AG08395 (cell line): ENCODE measurements at places on chromosomes 5 and 9.

DNA sequence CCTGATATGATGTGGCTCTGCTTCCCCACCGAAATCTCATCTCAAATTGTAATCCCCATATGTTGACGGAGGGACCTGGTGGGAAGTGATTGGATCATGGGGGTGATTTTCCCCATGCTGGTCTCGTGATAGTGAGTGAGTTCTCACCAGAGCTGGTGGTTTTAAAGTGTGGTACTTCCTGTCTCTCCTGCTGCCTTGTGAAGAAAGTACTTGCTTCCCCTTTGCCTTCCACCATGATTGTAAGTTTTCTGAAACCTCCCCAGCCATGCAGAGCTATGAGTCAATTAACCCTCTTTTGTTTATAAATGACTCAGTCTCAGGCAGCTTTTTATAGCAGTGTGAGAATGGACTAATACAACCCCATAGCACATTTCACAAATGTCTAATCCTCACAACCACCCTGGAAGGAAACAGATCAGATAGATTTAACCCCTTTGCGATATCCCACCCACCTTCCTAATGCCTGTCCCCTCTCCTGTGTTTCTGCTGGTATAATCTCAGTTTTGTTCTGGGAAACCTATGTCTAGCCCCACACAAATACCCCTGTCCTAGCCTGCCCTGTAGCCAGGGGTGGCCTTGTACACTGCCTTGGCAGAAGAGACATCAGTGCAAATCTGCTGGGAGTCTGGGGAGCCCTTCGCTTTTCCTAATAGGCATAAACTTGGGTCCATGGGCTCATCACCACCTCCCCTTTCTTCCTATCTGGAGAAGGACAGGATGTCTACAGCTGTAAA lies 157.0 kb upstream of the RAI14 start:
- peak; percentile 53 for DNase-seq

DNA sequence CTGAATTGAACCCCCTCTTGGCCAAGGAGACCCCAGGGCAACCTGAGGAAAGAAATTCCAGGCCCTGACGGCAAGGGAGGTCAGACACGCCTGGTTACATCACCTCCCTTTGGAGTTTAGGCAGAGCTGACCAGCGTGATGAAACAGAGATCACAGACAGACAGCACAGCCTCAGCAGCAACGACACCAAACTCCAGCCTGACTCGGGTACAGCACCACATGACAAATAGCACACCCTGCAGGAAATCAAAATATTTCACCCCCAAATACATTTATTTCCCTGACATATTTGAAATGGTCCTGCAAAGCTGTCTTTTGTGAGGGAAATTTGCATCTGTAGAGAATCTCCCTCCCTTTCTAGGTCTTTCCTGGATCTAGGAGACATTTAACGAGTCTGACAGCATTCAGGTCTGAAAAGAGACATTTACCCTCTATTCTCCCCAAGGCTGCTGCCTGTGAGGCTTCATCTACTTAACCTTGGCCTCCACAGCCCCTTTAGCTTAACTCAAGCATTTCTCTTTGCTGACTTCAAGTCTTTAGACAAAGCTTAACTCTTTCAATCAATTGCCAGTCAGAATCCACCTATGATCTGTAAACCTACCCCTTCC lies 2.6 kb downstream of the QSOX2 start:
- no peak for DNase-seq

- no peak for DNase-seq
These were observed 6.1 kb upstream of the CSF2 start for GRCh38 chr5:132067451-132067850.

GRCh38 chr5:171776770-171777759 lies 8.6 kb upstream of the SMIM23 start:
- no peak for DNase-seq

- no peak for DNase-seq
These were observed 1.4 kb downstream of the RAPGEF1 start for GRCh38 chr9:131738293-131739132.

- DNase-seq: no peak
These were observed 168.7 kb upstream of the RPS23 start for GRCh38 chr5:82446809-82447208.

- DNase-seq: no peak
These were observed 18.0 kb downstream of the FAM193B start for GRCh38 chr5:177536386-177536785.

DNA sequence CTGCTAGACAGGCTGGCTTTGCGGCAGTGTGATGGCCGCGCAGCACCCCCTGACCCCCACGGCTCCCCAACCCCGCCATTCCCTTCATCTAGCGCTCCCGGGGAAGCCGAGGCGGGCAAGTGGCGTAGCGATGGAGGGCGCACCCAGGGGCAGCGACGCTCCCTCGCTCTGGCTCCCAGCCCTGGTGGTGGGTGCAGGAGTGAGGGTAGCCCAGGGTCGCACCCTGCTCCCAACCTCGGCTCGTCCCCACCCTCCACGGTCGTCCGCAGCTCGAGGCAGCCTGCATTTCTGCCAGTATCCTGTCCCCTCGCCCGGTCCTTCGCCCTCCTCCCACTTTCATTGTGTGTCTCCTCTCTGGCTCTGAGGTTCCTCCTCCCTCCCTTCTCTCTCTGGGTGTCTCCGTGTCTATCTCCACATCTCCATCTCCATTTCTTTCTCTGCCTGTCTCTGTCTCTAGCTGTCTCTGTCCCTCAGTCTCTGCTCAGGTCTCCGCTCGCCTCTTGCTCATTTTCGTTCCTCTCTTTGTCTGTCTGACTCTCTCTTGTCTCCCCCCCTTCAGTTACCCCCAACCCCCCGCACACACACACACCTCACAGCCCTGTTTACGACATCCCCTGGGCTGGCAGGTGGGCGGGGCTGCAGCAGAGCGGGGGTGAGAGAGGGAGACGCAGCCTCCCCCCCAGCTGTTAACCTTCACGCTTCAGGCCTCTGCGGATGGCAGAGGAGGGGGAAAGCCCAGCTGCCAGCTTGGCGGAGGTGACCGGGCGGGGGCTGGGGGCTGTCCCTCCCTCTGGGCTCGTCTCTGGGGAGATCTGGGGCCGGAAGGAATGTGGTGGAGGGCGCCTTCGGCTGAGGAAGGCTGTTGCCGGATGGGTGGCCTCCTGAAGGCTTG lies 48.7 kb upstream of the PSD2 start:
- no peak for DNase-seq

GRCh38 chr5:40347981-40348725 lies 331.6 kb upstream of the PTGER4 start:
- no peak for DNase-seq

GRCh38 chr5:74290634-74291241 lies 349.8 kb downstream of the ENC1 start:
- DNase-seq: no peak

GRCh38 chr5:121982893-121983285 lies 21.1 kb downstream of the SRFBP1 start:
- DNase-seq: no peak

DNA sequence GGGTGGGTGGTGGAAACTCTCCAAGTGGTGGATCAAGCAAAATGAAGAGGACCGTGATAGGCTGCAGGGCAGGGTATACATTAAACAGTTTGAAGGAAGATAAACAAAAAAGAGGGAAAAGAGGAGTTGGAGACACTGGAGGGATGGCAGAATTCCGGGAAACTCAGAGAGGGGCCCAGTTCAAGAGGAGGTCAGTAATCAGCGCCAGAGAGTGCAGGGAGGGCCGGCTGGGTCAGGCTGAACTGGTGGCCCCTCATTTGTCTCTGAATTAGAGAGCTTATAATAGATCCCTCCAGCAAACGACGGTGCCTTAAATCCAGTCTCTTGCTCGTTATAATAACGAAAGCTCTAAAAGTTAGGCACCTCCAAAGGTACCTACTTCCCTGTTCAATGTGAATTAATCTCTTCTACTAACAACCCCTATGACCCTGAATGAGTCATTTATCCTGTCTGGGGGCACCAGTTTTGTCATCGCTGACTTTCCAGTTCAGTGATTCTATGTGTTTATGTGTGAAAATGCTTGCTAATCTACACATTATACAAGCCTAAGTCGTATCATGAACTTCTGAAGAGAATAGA lies 2.4 kb upstream of the ZSWIM6 start:
- DNase-seq: no peak

- DNase-seq: peak; percentile 69
These were observed 613 bp downstream of the ZBTB5 start for GRCh38 chr9:37464426-37465248.

GRCh38 chr5:15808577-15808976 lies 308.6 kb downstream of the FBXL7 start:
- no peak for DNase-seq

GRCh38 chr9:111001526-111001925 lies 36.7 kb downstream of the LPAR1 start:
- DNase-seq: no peak

- DNase-seq: no peak
These were observed 168.6 kb upstream of the MVB12B start for GRCh38 chr9:126157826-126158587.

DNA sequence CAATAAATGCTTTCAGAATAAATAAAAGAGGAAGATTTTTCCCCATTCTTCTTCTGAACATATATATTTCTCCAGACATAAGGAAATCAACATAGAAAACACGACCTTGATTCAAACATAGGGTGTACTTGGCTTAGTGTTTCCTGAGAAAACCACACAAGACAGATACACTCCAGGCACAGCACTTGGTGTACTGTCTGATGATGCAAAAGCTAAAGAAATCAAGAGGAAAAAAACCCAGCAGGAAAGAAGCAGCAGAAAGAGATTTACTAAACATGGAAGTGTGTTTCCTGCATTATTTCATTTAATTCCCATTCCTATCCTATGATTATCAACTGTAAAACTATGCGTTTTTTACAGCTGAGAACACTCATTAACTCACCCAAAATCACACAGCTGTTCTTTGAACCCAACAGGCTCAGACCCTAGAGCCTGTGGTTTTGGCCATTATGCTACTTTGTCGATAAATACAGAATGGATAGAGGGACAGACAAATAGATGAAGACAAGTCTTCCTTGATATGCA lies 46.1 kb downstream of the NIPAL4 start:
- DNase-seq: no peak

DNA sequence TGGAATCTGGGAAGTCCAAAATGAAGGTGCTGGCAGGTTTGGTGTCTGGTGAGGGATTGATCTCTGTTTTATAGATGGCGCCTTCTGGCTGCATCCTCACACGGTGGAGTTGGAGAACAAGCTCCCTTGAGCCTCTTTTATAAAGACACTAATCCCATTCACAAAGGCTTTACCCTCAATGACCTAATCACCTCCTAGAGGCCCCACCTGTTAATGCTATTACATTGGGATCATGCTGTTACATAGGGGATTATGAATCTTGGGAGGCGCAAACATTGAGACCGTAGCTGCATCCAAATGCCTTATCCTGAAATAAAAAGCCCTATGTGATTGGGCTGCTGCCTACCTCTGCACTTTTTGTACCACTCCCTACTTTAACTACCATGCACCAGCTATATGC lies 197.1 kb upstream of the HMHB1 start:
- no peak for DNase-seq

- DNase-seq: no peak
These were observed 10.2 kb upstream of the NFIB start for GRCh38 chr9:14323985-14324650.

DNA sequence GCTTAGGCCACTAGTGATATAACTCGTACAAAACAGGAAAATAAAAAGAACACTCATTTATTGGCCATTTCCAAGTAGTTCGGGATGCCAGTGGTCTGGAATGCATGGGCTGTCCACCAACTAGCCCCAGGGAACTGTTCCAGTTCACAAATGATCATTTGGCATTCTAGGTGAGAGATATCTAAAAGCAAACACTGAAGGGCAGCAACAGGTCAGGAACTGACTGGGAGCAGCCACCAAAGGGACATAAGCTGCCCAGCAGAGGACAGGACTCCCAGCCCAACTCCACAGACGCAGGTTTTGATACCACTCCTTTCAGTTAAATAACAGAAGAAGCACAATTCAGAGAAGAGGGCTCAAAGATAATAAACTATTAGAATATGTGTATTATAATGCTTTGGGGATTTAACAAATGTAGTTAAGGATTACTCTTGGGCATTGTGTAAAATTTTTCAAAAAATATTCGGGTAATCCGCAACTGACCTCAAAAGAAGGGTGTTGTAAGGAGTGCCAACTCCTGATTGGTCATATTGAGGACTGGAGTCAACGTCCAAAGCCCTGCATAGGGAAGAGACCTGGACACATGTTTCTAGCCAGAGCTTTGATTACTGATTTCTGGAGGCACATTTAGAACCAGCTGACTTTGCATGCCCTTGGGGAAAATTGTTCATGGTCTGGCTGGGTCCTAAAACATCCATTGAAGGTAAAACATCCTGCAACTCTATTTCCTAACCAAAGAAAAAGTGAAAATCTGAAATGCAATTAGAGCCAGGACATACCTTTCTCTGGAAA lies 320.0 kb downstream of the DNAH5 start:
- no peak for DNase-seq

DNA sequence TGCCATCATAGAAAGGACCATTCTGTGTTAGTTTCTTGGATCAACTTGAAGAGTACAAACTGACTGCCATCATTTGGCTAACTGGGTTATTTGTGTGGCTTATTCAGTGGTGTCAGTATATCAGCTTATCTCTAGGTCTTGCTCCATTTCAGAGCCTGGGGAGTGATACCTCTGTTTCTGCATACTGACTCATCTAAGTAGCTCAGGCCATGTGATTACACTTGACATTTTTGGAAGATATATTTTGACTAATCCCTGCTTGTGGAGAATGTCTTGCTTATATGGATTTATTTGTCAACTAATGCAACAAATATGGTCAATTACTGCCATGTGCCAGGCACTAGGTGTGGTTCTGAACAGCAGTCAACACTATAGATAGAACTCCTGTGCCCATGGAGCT lies 311.7 kb downstream of the YTHDC2 start:
- DNase-seq: no peak

DNA sequence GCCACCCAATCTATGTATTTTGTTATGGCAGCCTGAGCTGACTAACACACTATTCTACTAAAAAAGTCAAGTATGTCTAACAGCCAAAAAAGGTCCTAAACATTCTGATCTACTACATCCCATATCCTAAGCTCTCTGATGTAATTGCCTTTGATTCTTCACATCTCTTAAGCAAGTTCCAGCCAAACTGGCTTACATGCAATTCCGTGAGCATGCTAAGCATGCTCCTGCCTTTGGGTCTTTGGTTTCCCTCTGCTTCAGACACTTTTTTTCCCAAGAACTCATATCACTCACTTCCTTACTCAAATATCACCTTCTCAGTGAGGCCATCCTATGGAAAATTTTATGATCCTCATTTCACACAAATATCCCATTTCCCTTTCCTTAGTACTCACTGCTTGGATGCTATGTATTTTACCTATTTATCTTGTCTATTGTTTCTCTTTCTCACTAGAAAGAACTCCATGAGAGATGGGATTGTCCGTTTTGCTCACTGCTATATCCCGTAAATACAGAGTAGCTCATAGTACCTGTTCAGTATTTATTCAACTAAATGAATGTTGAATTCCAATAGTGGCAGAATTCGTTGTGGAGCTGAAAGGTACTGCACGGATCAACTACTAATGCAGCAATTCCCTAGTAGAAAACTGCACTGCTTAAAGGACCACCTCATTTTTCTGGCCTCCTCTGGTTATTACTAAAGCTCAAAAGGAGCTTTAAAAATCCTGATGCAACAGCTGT lies 2.3 kb upstream of the SLC12A2 start:
- peak; percentile 15 for DNase-seq

- no peak for DNase-seq
These were observed 72.4 kb downstream of the NNT start for GRCh38 chr5:43675357-43675756.

- no peak for DNase-seq
These were observed 49.4 kb upstream of the ORM1 start for GRCh38 chr9:114273461-114273881.
